ENCODE measurements at places on chromosomes 7 and 10. TPM values are rescaled to one million over a fixed set of nuclear protein-coding genes. Genes with fewer than 3 reads are reported as not detected.

DNA sequence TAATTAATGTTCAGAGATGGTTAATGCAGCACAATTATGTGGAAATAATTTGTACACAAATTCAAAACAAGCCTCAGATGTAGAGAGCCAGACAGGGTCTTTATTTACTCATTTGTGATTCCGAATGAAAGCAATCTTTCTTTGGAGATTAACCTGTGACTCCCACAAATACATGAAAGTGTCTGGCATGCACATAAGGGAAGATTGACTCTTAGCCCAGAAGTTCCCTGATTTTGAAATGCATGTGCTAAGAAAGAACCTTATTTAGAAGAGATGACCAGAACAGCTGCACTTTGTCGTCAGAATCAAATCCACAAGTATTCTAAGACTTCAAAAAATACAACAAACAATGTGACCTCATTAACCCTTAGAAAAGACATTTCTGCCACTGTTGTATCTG lies 45.1 kb downstream of the RNLS start:
- no peak for DNase-seq

WASHC2C gene
- 49.4 TPM for total RNA-seq

IDI2 gene
- not detected for total RNA-seq

DNA sequence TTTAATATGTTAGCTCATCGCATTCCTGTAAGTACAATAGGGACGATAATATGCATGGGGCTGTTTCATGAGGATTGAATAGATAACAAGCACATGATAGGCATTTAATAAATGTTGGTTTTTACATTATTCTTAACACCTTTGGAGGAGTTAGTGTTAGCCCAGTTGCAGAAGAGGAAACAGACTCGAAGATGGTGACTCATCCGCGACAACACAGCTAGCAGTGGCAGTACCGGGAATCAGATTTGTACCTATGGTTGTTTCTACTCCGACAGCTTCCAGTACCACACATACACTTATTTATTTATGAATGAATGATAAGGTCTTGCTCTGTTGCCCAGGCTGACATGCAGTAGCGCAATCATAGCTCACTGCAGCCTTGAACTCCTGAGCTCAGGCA lies 2.9 kb downstream of the LRMDA start:
- DNase-seq = no peak

DNA sequence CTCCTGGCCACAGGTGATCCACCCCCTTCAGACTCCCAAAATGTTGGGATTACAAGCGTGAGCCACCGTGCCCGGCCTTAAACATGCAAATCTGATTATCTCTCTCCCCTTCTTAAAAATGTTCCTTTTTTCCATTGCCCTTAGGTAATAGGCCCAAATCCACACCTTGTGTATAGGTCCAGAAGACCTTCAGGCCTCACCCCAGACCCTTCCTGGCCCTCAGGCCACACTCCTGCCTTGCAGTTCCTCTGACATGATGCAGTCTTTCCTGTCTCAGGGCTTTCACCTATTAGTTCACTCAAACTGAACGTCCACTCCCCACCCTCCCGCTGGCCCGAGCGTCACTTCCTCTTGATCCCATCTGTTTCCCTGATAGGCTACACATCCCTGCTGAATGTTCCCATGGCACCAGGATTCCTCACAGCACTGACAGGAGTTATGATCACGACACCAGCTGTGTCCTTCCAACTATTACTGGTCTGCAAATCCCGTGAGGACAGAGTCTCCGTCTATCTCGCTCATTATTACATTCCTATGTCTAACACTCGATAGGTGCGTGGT lies 46.4 kb downstream of the DENND2A start:
- DNase-seq = no peak

CRHR2 gene
- 6.2 TPM for total RNA-seq

DNA sequence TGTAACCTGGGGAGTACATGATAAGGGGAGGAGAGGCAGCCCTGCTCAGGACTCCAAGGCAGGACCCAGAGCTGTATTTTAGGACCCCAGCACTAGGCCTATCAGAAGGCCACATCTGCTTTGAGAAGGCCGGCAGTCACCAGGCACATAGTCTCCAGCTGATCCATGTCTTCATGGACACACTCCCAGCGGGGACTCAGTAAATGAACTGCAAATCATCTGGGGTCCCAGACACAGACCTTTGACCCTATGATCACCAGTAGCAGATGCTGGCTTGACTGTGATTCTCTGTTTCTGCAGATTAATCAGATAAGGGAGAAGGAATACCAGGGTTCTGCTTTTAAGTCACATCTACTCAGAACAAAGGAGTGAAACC lies 341.4 kb upstream of the PODXL start:
- no peak for DNase-seq

GRCh38 chr10:120588311-120588710 lies 131.3 kb downstream of the PLPP4 start:
- no peak for DNase-seq

- no peak for DNase-seq
These were observed 244.8 kb downstream of the BICC1 start for GRCh38 chr10:58757352-58758065.

DNA sequence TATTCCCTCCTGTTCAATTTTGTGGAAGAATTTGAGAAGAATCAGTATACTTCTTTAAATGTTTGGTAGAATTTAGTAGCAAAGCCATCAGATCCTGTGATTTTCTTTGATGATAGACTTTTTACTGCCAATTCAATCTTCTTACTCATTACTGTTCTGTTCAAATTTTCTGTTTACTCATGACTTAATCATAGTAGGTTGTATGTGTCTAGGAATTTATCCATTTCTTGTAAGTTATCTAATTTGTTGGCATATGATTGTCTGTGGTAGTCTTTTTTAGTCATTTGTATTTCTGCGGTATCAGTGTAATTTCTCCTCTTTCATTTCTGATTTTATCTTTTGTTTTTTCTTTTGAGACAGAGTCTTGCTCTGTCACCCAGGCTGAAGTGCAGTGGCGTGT lies 87.4 kb downstream of the CCDC3 start:
- no peak for DNase-seq

ITPRID1 gene
- total RNA-seq = 0.96 TPM

Measured in dorsolateral prefrontal cortex (tissue), 122 donors.